Right cardiac atrium (tissue), 5 donors: ENCODE measurements at places on chromosomes 13 and 19. TPM values are rescaled to one million over a fixed set of nuclear protein-coding genes. Genes with fewer than 3 reads are reported as not detected.

ANGPTL8 gene
- 0.47 TPM for total RNA-seq

RNF225 gene
- total RNA-seq: not detected

ZNF432 gene
- 13.0 TPM for total RNA-seq

ZNF682 gene
- total RNA-seq: 3.4 TPM

JOSD2 gene
- 24.2 TPM for total RNA-seq

LGALS14 gene
- not detected for total RNA-seq

RNASEH2A gene
- 2.6 TPM for total RNA-seq

ATP1A3 gene
- 237 TPM for total RNA-seq

GJB6 gene
- not detected for total RNA-seq

PCSK4 gene
- total RNA-seq: 0.33 TPM

APOC1 gene
- 10.0 TPM for total RNA-seq

FUT1 gene
- 2.2 TPM for total RNA-seq

HSD17B14 gene
- total RNA-seq: 7.6 TPM

ZNF556 gene
- not detected for total RNA-seq

COX6B2 gene
- total RNA-seq: not detected

BEST2 gene
- total RNA-seq: not detected

SELENOV gene
- total RNA-seq: not detected
